Sciatic nerve (tissue), 2 donors: ENCODE measurements at places on chromosomes 7 and 10. TPM values are rescaled to one million over a fixed set of nuclear protein-coding genes. Genes with fewer than 3 reads are reported as not detected.

The MOGAT3 gene
- total RNA-seq = not detected

The PLXDC2 gene
- total RNA-seq = 118 TPM

The MICALL2 gene
- 127 TPM for total RNA-seq

The PDLIM1 gene
- 138 TPM for total RNA-seq

The CDK13 gene
- total RNA-seq = 77.7 TPM

The SKIDA1 gene
- 3.1 TPM for total RNA-seq

The NPFFR1 gene
- 4.8 TPM for total RNA-seq

The GIMAP7 gene
- 31.6 TPM for total RNA-seq

The CNOT4 gene
- total RNA-seq = 42.9 TPM

The DNAJB6 gene
- 129 TPM for total RNA-seq

The ICA1 gene
- 27.0 TPM for total RNA-seq

The BTBD16 gene
- total RNA-seq = 0.89 TPM
